ENCODE measurements at places on chromosomes 2 and 18.

DNA sequence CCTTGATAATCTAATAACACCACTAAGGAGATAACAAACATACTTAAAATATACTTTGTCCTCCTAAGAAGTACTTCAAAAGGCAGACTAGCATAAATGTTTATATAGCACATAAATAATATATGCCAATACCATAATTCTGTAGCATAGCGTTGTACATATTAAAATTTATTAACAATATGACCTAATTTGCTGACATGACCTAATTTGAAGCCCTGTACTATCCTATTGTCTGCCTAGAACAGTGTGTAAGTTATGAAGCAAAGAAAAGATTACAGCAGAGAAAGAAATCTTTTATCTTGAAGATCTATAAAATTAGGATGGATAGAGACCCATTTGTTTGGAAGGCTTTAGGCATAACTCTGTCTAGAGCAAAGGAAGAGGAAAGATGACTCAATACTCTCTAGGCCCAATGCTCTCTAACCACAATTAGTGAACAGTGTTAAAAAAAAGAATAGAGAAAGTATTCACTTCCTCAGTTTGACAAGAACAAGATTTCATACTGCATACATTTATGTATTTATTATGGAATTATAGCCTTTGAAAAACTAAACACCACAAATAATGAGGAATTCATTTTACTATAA, 231.3 kb downstream of the ZRANB3 start:
- no peak for DNase-seq

DNA sequence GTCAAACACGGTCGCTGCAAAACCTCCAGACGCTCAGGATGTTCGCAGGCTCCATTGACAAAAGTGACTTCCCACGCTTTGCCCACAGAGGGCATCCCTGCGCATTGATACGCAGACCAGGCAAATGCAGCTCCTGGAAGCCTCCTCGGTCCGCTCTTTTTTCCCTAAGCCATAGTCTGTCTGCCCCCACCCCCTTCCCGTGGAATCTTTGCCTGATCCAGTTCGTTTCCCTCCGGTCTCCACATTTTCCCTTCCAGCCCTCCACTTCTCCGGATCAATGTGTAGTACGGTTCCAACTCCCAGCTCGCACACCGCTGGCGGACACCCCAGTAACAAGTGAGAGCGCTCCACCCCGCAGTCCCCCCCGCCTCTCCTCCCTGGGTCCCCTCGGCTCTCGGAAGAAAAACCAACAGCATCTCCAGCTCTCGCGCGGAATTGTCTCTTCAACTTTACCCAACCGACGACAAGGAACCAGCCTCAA, at the start of gene DCC:
Gene DCC, plus strand, starts transcription at position 307 of the 481 bp plus-strand sequence. CDS start 591 bp downstream, outside the sequence.
- DNase-seq = peak; percentile 91

- DNase-seq = no peak
Observed at GRCh38 chr2:7468955-7469354, 551.7 kb downstream of the RNF144A start.

DNA sequence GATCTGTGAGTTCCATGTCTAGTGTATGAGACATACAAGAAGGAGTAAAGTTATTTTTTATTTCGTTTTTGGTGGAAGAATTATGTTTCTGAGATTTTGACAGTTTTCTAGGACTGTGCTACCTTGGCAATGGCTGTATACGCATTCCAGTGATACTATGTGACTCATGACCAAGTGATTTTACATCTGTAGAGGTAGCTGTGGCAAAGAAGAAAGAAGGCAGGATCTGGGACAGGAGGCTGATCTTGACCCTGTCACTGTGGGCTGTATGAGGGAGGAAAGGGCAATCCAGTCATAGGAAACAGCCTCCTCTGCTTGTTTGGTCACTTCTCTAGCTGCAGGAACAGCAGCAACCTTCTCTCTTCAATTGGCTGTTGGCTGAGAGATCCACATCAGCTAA, 44.0 kb upstream of the PDCL3 start:
- DNase-seq = no peak

- no peak for DNase-seq
Observed at GRCh38 chr2:222878877-222879603, 18.2 kb downstream of the ACSL3 start.

GRCh38 chr2:222307143-222307756, 8.5 kb upstream of the PAX3 start:
- peak; percentile 51 for DNase-seq
